ENCODE measurements at places on chromosomes 13 and 19.

GRCh38 chr13:48784916-48785548, 131.3 kb downstream of the CYSLTR2 start:
- no peak for DNase-seq

DNA sequence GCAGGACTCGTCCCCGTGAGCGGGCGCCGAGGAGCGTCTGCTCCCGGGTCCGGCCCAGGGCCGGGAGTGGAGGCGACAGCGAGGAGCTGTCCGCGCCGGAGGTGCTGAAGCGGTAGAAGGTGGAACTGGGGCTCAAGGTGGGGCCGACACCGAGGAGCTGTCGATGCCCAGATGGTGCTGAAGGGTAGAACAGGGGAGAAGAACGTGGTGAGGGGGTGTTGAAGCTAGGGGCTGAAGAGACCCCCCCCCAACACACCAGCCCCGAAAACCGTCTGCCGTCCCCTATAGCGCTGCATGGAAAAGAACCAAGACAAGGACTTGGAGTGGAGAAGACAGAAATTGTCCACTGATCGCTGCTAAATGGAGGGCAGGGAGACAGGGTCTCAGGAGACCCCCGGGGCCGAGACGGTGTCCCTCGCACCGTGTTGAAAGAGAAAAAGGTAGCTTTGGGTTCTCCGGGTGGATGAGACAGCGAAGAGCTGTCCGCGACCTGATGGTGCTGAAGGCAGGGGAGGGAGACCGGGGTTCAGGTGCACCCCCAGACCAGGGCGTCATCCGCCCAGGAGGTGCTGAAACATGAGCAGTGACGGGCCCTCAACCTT, 7.1 kb upstream of the PDE4C start:
- no peak for DNase-seq

DNA sequence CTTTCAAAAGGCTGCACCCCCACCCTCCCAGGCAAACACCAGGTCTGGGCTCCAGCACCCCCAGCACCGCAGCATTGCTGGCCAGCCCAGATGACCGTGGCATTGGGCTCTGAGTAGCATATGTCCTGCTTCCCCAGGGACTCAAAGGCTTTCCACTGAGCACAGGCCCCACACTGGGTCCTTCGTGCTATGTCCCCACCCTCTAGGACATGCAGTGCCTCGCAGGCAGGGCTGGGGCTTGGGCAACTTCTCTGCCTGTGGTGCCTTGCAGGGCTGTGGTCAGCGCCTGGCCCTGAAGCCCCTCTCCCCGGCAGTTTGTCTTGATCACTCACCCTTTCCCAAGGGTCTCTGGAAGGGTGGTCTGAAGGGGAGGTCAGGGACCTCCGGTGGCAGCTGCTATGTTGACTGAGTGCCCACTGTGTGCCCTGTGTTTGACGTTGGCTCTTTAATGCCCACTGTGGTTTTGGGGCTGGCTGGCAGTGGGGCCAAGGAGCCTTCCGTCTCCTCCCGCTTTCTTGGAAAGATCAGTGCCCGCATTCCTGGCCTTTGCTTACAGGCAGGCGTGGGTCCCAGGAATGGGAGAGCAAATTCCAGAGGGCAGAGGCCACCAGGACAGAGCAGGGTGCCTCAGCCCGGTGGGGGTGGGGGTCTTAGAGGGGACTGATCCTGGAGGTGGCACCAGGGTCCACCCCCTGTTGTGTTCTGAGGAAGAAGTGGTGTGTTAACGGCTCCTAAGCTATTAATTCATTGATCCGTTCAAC, 20.3 kb upstream of the CRTC1 start:
- no peak for DNase-seq

- no peak for DNase-seq
Measured at GRCh38 chr19:39765091-39766076, 13.3 kb upstream of the LEUTX start.

- no peak for DNase-seq
Measured at GRCh38 chr19:55667006-55667381, 8.0 kb upstream of the EPN1 start.

DNA sequence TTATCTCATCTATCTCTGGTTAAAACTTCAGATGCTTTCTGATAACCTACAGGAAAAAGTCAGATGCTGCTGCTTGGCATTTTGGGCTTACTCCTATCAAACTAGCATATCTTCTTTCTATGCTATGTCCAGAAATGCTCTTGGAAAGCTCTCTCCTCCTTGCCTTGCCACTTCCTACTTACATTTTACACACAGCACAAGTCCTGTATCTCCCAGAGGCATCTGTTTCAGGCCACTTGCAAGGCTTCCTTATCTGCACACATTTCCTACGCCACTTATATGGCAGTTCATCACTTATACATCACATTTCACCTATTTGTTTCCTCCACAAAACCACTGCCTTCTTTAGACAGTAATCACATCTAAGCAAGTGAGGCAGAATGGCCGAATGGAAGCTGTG, 220.3 kb downstream of the DNAJC15 start:
- no peak for DNase-seq

- no peak for DNase-seq
Measured at GRCh38 chr13:27349458-27349857, 75.0 kb upstream of the GTF3A start.

- DNase-seq, result no peak
Measured at GRCh38 chr13:112968380-112968909, 569 bp upstream of the MCF2L start.

- no peak for DNase-seq
Measured at GRCh38 chr13:41085961-41086585, 24.8 kb downstream of the WBP4 start.

Measured in GM12864 (cell line).